Activated T-cell treated with anti-CD3 and anti-CD28 coated beads, Interleukin-2, amount 50 U/mL, for 4 hours (primary cell): ENCODE measurements at places on chromosomes 2 and 18. TPM values are rescaled to one million over a fixed set of nuclear protein-coding genes. Genes with fewer than 3 reads are reported as not detected.

SLC4A3 gene
- total RNA-seq: 0.15 TPM

LGALSL gene
- 0.73 TPM for total RNA-seq

AP1S3 gene
- 19.9 TPM for total RNA-seq

RGPD3 gene
- total RNA-seq: 0.16 TPM

LBX2 gene
- total RNA-seq: 0.24 TPM

ABCA12 gene
- not detected for total RNA-seq
